ENCODE measurements at places on chromosomes 4 and X.

DNA sequence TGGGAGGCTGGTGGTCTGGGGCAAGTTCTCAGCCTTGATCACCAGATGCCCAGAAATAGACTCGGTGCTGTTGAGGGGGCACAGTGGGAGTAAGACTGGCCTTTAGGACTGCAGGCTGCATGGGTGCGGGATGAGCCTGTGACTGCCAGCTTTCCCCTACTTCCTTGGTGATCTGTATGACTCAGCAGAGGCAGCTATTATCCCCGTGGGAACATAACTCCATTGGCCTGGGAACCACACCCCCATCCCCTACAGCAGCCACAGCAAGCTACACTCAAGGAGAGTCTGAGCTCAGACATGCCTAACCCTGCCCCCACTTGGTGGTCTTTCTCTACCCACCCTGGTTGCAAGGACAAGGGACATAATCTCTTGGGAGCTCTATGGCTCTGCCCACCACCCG lies 20.6 kb downstream of the CLIC2 start:
- no peak for DNase-seq

GRCh38 chrX:146907391-146908240 lies 93.1 kb upstream of the CXorf51A start:
- DNase-seq: no peak

DNA sequence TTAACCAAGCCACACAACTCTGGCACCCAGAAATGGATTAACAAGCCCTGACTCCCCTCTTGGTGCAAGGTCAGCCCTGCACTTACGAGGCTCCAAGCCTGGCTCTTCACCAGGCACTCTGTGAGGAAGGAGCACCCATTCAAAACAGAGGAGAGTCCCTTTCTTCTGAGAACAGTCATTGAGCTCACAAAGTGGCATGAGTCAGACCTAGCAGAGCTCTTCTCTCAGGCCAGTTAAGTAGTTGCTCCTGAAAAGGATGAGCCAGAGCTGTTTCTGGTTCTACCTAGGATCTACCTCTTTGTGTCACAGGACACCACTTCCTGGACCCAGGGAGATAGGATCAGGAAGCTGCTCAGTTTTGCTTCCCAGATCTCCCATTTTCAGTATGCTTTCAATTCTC lies 48.2 kb downstream of the EVC2 start:
- DNase-seq: no peak

GRCh38 chr4:4311193-4311592 lies 21.1 kb downstream of the ZBTB49 start:
- no peak for DNase-seq

DNA sequence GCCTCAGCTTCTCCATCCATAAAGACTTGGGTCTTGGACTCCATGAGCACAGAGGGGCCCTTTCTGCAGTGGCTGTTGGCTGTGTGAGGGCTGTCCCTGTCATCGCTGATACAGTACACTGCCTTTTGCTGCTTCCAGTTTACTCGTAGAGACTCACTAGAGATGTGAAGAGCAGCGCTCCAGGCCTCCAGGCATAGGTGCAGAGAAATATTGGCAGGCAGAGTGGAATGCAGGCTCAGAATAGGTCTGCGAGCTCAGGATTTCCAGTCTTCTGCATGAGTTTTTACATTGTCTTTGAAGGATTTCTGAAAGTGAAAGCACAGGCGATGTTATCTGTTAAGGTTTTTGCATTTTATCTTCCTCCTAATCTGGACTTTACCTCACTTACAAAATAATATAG lies 97.4 kb downstream of the AASDH start:
- no peak for DNase-seq

Measured in stimulated activated CD4-positive, alpha-beta T cell treated with anti-CD3 and anti-CD28 coated beads, Interleukin-15, amount 100 ng/mL, for 48 hours (primary cell).